ENCODE measurements at places on chromosomes 11 and 22.

GRCh38 chr22:31436132-31436531, 36.7 kb downstream of the DRG1 start:
- DNase-seq: no peak

DNA sequence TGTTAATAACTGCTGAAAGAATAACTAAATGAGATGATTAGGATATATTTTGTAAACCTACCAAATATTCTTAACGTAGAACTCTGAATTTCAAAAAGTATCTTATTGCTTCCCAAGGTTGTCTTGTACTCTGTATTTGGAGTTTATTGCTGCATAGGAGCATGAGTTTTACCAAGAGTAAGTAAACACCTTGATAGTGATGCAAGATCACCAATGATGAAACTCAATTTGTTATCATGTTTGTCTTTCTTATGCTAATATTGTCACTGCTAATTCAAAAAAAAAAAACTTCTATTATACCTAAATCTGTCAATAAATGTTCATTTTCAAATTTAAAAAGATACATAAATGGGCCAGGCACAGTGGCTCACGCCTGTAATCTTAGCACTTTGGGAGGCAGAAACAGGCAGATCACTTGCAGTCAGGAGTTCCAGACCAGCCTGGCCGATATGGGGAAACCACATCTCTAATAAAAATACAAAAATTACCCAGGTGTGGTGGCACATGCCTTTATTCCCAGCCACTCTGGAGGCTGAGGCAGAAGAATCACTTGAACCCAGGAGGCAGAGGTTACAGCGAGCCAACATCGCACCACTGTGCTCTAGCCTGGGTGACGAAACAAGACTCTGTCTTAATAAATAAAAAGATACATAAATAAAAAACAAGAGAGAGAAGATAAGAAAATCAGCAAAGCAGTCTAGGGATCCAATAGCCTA, 23.4 kb upstream of the PLAAT2 start:
- no peak for DNase-seq

DNA sequence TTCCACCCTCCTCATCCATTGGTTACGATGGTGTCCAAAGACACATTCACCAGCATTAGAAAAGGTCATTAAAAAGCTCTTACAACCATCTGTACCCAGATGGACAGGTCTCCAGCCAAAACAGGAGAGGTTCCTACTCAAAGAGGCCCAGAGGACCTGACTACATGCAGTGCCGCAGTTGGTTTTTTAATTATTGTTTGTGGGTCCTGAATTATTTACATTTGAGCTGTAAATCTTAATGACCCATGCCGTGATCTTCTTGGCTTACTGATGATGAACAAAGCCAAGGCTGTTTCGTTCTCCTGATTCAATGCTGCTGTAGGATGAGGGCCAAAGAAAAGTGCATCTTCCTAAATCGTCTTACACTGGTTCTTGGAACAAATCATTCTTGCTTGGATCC, 83.7 kb downstream of the CADM1 start:
- DNase-seq: no peak

GRCh38 chr11:69199583-69200315, 44.0 kb downstream of the SMIM38 start:
- DNase-seq: no peak

DNA sequence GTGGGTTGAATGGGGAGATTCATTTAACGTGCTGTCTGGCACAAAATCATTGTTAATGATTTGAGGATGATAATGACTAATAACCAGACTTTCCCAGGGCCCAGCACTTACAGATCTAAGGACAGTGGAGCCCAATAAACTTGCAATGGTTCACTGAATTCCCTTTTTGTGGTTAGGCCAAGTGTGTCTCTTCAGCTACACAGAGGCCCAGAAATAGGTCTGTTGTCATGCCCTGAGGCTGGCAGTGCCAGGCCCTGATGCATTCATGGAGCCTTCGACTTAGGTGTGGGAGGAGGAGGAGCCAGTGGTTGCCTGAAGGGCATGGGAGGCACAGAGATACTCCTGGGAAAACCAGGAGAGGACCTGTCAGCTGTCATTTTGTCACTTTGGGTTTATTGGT, 56.1 kb downstream of the KIAA1671 start:
- DNase-seq: no peak

Data from CD4-positive, alpha-beta T cell treated with Interleukin-4 for 4 hours (primary cell).